NCI-H1105 treated with DMSO at 0.1 percent for 48 hours (cell line): ENCODE measurements at places on chromosomes 4 and X.

GRCh38 chr4:17817027-17817426 is 6.2 kb downstream of the NCAPG start:
- peak; percentile 21 for DNase-seq

- DNase-seq = no peak
Measured at GRCh38 chr4:128457726-128458125, 170.1 kb upstream of the PGRMC2 start.

DNA sequence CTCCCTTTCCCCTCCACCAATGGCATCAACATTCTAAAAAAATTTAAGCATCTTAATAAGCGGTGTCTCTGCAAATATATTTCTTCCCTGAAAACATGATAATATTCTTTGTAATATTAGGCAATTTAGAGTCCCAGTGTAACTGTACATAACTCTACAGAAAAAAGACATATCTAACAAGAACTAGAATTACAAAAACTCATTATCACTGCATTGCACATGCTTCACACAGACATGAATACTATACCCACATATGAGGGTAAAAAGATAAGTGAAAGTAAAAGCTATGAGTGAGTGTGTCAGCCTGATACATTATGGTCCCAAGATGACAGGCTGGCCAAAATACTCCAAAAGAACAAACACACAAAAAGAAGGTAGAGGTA is 2.4 kb upstream of the FGB start:
- no peak for DNase-seq

DNA sequence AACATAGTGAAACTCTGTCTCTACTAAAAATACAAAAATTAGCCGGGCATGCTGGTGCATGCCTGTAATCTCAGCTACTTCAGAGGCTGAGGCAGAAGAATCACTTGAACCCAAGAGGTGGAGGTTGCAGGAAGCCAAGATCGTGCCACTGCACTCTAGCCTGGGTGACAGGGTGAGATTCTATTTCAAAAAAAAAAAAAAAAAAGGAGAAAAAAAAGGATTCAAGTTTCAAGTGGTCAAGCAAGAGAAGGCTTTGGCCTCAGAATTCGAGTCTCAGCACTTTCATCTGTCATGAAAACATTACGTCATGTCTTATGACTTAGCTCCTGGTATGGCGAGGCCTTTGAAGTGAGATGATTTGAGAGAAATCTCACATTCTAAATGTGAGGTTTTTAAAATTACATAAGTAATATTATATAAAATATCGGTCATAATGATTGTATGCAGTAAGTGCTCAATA is 21.2 kb upstream of the DHRSX start:
- DNase-seq = no peak

GRCh38 chrX:27966955-27967354 is 14.3 kb downstream of the DCAF8L1 start:
- no peak for DNase-seq

- DNase-seq = no peak
Measured at GRCh38 chrX:14616301-14616700, 87.0 kb downstream of the GLRA2 start.

DNA sequence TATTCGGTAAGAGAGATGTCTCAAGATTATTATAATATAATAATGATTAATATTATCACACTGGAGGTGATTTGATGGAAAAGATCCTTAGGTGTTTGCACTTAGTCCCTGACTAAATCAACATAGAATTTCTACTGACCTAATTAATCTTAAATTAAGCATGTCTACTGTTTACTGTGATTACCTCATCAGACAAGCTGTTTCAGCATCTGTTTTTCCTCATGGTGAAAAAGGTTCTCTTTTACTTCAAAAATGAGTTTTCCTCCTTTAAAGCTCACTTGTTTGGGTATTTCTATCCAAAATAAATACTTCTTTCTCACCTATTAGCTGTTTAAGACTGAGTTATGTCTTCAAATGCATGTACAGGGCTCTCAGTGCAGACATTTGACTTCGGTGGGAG is 407.8 kb downstream of the NKX6-1 start:
- DNase-seq = no peak

GRCh38 chr4:93764639-93765246 is 63.8 kb upstream of the ATOH1 start:
- peak; percentile 24 for DNase-seq

GRCh38 chrX:155956649-155957048 is 40.8 kb upstream of the IL9R start:
- DNase-seq = no peak

DNA sequence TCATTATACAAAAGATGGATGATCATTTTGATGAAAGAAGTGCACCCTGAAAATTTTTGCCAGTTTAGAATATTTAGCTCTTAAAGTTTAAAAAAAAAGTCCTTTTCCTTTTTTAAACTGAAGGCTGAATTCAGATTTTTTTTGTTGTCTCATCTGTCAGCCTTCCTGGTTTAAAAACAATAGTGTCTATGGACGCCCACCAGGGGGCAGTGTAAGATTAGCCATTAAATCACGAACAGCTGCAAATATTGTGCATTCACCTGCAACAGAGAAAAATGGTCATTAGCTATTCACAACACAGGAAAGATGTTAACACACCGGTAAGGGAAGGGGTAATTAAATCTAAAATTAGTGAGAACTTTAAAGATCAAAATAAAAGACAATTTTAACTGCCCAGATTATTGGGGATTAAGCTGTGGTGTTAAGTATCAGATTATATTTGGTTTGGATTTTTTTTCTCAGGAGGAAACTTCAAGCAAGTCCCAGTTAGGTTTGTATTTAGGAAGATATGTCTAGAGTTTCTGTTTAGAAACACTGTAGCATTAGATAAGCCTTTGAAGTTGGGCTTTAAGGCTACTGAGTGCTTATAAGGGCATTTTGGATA is 4.4 kb upstream of the CXorf38 start:
- peak; percentile 73 for DNase-seq

GRCh38 chr4:4260185-4260751 is 12.2 kb upstream of the TMEM128 start:
- DNase-seq = no peak

- peak; percentile 58 for DNase-seq
Measured at GRCh38 chr4:88843067-88843685, 145.5 kb upstream of the NAP1L5 start.

- DNase-seq = no peak
Measured at GRCh38 chr4:184416913-184417734, 57.2 kb downstream of the IRF2 start.

DNA sequence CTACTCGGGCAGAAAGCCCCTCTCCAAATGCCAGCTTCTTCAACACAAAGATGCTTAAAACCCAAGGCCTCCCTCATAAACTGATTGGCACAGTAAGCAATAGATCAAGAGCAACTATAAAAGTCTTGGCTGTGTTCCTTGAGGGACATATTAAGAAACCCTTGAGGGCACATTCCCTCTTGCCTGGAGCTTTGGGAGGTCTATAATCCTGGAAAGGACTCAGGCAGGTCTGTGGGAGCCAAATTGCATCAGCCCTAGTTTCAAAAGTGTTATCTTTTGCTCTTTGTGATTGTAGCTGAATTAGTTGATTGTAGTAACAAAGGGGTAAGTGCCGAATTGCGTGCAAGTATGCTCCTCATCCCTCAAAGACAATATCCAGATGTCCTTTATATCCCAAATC is 18.6 kb upstream of the SETD7 start:
- no peak for DNase-seq

- DNase-seq = no peak
Measured at GRCh38 chr4:5211282-5211839, 160.1 kb downstream of the STK32B start.

- no peak for DNase-seq
Measured at GRCh38 chrX:107934262-107934661, 47.9 kb downstream of the TEX13B start.

DNA sequence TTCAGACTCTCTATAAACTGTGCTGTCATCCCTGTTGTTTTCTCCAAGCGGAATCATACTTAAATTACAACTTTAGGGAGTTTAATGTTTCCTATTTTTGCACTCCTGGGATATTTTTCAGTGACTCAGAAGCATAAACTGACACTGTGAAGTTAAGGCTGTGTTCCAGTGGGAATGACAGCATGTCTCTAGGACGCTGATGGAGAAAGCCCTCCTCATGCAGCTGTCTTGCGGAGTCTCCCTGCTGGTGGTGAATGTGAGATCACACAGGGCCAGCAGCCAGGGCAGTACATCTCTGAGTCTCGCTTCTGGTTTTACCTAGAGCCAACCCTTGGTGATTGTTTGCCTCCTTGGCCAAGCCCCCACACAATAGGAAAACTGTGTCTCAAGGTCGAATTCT is 53.3 kb downstream of the NFKB1 start:
- DNase-seq = no peak
